ENCODE measurements at places on chromosomes 6 and 20. TPM values are rescaled to one million over a fixed set of nuclear protein-coding genes. Genes with fewer than 3 reads are reported as not detected.

The TSPO2 gene
- not detected for polyA plus RNA-seq

The GABRR1 gene
- not detected for polyA plus RNA-seq

The GRM1 gene
- polyA plus RNA-seq, result 0.44 TPM

DNA sequence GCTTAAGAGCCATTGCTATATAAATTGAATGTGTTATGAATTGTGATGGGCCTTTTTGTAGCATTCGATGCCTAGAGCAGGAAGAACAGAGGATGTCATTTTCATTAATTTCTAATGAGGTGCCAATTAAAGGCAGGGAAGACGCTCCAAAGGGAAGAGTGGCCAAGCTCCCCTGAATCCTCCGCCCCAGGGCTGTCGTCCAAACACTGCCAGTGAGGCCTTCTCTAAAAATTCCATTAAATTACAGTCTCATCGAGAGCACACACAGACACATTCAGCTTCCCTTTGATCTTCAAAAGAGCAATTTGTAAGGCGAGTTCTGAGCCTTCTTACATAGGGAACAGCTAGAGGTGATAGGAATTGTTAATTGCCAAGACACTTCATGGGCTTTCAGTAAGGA lies 300.0 kb downstream of the ZFAND3 start:
- no peak for DNase-seq

DNA sequence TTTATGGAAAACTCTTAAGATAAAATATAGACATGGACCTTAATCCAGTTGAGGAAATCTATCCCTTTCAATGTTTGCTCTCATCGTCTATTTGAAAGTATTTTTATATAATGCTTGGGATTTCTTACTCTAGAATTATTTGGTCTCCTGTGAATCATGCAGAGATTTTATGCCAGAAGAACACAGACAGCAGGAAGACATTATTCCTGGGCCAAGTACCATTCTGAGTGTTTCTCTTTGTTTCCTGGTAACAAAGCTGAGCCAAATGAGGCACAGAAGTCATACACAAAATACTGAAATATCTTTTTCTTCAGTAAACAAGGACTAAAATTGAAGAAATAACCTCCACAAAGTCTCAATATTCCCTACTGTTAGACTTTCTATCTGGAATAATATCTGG lies 538.2 kb upstream of the EYS start:
- no peak for DNase-seq

GRCh38 chr6:99187429-99187828 lies 162.0 kb downstream of the FAXC start:
- no peak for DNase-seq
